ENCODE measurements at places on chromosomes 6 and 20.

- no peak for DNase-seq
Measured at GRCh38 chr6:148212366-148212765, 130.3 kb upstream of the SASH1 start.

- no peak for DNase-seq
Measured at GRCh38 chr6:111911428-111911827, 38.2 kb upstream of the FYN start.

DNA sequence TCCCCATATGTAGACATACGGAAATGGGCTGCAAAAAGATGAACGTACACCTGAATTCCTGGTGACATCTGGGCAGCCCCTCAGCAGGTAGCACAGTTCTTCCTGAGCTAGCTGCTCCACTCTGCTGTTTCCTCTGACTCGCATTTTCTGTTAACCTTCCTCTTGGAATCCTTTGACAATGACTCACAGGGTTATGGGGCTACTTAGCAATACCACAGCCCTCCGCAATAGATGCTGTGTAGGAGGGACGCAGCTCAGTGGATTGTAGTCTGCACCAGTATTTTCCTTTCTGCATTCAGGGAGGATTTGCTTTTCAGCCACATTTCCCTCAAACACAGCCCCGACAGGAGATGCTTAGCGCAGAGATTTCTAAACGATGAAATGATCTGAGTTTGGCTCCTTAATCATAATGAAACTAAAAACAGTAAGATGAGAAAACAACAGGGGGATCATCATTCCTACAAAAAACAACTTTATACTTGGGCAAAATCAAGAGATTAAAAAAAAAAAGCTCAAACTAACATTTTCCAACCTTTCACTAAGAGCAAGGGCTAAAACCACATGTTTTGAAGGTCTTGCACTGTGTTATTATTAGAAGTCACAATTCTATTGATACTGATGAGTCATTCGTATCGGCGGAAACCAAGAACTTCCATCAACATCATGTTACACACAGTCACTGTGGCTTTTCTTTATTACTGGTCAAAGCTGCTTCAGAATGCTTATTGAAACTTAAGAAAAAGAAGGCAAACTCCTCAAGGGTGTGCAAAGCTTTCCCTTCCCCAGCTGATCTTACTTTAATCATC, 12.2 kb downstream of the BACH2 start:
- DNase-seq = peak; percentile 30

DNA sequence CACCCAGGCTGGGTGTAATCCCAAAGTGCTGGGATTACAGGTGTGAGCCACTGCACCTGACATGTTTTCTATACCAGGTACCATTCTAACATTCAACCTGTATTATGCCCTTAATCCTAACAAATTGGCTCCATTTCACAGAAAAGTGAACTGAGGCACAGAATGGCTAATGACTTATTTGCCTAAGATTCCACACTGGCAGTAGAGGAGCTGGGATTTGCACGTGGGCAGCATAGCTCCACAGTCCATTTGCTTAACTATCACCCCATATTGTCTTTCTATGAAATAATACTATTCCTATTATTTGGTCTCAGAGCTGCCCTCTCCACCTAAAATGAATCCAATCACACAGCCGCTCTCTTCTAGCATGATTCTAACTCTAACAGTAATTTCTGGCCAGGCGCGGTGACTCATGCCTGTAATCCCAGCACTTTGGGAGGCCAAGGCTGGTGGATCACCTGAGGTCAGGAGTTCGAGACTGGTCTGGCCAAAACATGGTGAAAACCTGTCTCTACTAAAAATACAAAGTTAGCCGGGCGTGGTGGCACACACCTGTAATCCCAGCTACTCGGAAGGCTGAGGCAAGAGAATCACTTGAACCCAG, 23.3 kb upstream of the MYMX start:
- DNase-seq = no peak

DNA sequence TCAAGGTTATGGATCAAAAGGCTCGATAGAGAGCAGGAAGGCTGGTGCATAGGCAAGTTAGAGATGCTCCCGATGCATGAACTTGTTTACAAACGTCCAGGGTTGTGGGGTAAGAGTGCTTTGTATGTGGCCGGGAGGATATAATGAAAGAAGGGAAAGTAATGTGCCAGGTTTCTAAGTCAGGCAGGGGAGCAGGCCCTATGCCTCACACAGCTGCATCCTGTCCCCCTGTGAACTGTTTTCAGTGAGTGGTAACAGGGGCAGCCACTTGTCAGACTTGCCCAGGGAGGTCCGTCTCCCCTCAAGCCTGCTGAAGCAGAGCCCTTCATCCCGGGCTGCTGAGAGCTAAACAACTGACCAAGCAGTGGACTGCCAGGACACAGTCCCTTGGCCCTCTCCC, 19.4 kb downstream of the KCNK5 start:
- no peak for DNase-seq

- peak; percentile 69 for DNase-seq
Measured at GRCh38 chr20:57409316-57409671, 18.1 kb downstream of the RBM38 start.

DNA sequence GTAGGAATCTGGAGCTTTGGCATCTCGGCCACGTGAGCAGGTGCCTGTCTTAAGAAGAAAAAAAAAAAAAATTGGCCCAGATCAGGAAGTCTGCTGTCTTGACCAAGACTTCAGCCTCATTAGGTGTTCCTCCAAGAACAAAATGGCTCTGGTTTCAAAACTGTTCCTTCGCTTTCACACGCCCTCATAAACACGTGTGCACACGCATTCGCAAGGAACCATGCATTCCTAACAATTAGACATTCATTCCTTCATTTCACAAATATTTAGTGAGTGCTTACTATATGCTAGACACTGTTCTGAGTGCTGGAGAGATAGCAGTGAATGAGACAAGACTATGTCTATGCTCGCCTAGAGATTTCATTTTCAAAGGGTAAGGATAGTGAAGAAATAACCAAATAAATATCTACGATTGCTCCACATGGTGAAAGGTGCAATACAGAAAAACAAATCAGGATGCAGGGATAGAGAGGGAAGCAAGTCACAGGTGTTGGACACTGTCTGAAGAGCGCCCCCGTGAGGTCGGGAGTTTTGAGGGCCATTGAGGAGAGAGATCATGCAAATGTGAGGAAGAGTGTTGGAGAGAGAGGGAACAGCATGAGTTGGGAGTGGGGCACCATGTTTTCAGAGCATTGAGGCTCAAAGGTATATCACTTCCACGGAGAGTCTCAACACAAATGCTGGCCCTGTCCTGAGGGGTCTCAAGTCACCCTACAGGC, 53.3 kb downstream of the CCDC170 start:
- no peak for DNase-seq

- no peak for DNase-seq
Measured at GRCh38 chr20:22814471-22815205, 220.5 kb upstream of the SSTR4 start.

DNA sequence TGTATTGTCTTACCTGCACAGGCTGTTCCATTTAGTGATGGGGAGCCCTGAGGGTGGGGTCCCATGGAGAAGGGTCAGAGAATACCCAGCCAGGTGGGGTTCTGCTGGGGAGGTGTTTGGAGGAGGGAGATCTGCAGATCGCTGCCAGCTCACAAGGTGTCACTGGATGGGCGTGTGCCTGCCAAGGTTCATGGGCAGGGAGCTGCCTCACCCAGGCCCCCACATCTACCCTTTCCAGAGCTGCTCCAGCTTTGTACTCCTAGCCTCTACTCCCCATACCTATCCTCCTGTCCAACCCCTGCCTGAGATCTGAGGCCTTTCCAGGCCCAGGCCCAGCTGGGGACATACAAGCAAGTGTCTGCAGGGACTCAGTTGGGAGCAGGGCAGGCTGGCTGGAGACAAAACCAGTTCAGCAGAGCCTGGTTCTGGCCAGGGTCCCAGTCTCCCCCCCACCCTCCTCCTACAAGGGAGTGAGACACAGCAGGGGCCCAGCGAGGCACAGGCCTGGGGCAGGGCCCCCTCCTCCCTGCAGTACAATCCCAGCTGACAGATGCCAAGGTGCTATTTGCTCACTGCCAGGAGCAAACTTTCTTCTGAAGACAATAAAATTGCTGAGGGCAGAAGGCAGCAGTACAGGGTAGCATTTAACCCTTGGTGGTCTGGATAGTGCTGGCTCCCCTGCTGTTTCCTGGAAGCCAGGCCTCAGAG, 19.7 kb downstream of the SPDEF start:
- DNase-seq = no peak

DNA sequence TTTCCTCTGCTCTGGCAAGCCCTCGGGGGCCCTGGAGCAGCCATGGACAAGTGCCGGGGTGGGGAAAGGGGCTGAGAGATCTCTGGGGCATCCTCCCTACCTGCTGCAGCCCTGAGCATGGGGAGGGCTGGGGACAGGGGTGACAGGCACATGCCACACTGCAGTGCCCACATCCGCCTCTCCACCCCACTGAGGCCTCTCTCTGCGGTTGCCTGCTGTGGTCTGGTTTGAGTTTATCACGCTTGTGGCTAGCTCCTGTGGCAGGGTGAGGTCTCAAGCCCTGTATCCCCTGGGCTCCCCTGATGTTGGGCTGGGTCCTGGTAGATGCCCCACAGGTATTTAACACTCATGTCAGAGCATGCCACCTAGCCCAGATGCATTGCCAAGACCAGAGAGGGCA, 52.9 kb upstream of the MLN start:
- no peak for DNase-seq

DNA sequence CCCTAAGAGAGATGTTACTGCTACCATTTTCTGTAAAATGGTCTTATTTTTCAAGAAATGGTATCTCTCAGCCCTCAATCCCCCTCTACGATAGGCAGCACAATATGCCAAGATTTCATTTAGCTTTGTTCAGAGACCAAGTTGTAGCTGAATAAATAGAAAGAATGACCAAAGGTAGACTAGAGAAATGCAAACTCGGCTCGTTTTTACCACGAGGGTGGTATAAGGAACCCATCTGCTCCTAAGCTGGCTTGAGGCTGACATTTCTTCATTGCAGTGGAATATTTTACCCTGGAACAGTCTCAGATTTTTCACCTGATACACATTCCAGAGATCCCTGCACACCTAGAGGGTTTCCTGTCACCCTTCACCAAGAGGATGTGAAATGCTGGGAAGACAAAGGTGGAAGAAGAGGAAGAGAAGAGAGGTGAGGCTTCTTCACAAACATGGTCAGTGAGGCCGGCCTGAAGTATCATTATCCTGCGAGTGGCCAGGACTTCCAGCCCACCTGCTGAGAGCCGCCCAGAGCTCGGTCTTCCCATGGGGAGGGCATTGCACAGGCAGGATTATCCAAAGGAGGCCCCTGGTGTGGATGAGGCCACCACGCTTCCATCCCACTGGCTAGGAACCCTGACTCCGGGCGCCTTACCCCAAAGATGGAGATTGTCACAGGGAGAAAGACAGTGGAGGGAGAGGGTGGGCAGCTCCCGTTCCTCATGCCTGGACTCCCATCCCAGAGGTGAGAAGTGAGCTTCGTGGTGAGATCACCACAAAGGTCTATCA, 57.1 kb upstream of the AFDN start:
- no peak for DNase-seq

- DNase-seq = no peak
Measured at GRCh38 chr6:146890644-146891434, 292.1 kb downstream of the ADGB start.

DNA sequence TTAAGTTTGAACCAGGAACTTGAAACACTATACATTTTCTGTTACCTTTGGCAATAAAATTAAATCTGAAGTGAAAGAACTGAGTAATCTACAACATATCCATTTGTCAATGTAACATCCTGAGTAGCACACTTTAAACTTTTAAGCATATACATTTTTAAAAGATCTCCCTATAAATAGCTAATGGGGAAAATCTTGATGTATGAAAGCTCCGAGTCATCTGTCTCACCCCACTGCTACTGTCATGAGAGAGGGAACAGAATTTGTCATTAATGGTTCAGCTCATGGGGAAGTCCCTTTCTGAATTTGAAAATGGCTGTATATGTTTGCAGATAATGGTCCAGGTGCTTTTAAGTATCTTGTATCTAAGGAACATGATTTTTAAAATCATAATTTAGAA, 55.2 kb upstream of the NOX3 start:
- DNase-seq = no peak

- no peak for DNase-seq
Measured at GRCh38 chr20:19382386-19383340, 170.2 kb downstream of the SLC24A3 start.

DNA sequence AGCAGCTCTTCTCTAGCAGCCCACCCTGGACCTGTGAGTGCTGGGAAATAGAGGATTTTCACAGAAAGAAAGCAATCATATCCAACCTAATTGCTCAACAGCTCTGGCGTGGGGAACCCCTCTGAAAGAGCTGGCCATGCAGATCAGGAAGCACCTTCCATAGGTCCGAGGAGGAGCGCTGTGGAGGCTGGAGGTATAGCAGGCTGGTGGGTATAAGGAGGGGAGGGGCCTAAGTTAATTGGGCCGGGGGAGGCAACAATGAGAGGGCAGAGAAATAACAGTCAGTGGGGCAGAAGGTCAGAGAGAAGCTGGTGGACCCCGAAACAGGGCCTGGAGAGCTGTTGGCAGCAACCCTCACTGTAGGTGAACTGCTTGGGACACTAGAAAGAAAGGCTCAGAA, 40.8 kb downstream of the SNRNP48 start:
- DNase-seq = no peak

- DNase-seq = no peak
Measured at GRCh38 chr6:7914991-7915789, 4.6 kb upstream of the TXNDC5 start.

DNA sequence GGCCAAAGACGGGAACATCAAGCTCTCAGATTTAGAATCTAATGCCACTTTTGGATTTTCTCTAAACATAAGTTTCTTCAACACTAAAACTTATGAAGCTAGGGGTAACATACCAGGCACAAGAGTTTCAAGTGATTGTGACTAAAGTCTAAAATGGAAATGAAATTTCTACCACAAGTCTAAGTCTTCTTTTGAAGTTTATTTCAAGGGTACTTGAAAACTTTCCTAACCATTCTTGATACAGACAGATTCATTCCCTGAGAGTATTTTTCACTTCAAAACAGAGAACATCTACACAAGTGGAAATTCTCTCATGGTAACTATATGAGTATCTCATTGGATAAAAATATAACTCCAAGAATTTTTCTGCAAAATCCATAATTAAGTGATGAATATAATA, 56.2 kb downstream of the BTBD9 start:
- DNase-seq = no peak

- DNase-seq = peak; percentile 69
Measured at GRCh38 chr6:31203345-31203979, 33.0 kb upstream of the POU5F1 start.

DNA sequence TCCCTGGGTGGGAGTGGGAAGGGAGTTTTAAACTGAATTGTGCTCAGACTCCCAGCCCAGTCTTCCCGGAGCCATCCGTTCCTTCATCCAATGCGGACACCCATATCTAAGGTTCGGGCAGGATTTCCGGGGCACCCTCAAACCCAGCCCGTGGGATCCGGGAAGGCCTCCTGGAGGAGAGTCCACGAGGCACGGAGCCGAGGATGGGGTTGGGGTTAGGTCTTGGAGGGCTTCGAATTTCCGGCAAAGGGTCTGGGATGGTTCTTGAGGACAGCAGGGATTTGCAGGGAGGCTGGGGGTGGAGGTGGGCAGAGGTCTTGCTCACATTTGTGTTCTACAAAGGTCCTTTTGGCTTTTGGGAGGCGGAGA, 49.5 kb upstream of the SLC32A1 start:
- DNase-seq = no peak

DNA sequence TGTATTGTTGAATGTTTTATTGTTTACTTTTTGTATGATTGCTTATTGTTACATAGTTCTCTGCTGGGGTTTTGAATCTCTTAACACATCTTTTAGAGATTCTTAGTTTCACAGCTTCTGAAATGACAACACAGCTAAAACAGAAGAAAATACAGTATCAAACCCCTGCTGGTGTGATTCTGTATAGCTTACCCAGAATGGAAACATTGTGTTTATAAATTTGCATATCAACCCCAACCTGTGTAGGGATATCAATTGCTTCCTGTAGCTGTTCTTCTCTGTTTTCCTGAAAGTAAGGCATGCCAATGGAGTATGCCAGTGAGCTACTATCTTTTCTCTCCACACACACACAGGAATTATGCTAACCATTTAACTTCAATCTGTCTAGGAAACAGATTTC, 64.3 kb upstream of the ID4 start:
- no peak for DNase-seq

All from hematopoietic multipotent progenitor cell treated with erythropoietin and hydrocortisone succinate and interleukin-3 and kit ligand, for 15 days (in vitro differentiated cells).